Activated CD4-positive, alpha-beta T cell treated with anti-CD3 and anti-CD28 coated beads for 4 hours (primary cell): ENCODE measurements at places on chromosomes 3 and 15.

DNA sequence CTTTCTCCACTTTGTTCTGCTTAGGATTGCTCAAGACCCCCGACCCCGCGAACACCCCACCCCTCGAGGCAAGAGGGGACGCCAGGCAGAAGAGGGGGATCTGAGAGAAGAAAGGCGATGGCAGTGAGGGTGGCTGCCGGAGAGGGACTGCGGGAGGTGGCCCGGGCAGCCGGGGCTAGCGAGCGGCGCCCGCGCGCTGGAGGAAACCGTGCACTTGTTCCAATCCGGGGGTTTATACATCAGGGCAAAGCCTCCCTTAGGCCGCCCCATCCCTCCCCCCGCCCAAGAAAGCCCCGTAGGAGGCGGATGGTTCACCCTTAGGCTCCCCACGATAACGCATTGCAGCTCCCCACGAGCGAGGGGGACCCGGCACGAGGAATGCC is 475 bp downstream of the ERC2 start:
- no peak for DNase-seq

DNA sequence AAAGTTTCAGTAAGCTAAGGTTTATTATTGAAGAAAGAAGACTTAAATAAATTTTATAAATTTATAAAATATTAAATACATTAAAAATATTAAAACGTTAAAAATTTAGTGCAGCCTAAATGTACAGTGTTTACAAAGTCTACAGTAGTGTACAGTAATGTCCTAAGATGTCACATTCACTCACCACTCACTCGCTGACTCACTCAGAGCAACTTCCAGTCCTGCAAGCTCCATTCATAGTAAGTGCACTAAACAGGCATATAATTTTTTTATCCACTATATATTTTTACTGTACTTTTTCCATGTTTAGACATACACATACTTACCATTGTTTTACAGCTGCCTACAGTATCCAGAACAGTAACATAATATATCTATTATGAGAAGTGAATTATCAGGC is 51.5 kb downstream of the TJP1 start:
- no peak for DNase-seq

- DNase-seq, result no peak
Observed at GRCh38 chr3:141059816-141060215, 8.7 kb downstream of the SPSB4 start.

GRCh38 chr15:90044916-90045371 is 43.8 kb downstream of the ZNF710 start:
- no peak for DNase-seq

DNA sequence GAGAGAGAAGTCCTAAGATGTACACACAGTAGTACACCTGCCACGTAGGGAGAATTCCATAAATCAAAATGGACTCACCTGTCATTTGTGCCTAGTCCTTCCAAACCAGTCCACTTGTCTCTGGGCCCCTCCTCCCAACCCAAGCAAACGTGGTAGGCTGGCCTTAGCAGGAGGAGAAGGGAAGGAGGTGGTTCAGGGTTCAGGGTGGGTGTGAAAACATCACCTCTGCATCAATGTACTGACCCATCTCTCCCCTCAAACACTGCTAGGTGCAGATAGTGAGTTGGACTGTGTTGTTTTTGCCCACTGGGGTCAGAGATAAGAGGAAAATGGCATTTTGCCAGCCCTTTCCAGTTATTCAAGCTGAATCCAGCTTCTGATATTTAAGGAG is 99.3 kb downstream of the MME start:
- DNase-seq, result no peak

- DNase-seq, result no peak
Observed at GRCh38 chr3:46935168-46935858, 41.2 kb downstream of the CCDC12 start.

- no peak for DNase-seq
Observed at GRCh38 chr3:9934235-9934621, 594 bp downstream of the CRELD1 start.

DNA sequence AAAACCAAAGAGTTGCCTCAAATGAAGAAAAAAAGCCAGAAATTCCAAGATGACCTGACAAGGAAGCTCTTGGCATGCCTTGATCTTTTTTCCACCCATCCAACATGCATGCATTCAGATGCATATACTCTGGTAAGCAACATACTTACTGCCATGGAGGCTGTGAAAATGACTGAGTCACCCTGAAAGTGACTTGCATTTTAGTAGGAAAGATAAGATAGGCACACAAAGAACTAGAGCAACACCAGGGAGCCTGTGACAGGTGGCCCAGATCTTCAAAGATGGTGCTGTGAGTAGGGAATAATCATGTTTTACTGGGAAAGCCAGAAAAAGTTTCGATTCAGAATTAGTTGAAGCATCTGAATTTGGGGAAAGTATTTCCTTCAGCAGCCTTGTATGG is 185.1 kb upstream of the SLCO3A1 start:
- no peak for DNase-seq

DNA sequence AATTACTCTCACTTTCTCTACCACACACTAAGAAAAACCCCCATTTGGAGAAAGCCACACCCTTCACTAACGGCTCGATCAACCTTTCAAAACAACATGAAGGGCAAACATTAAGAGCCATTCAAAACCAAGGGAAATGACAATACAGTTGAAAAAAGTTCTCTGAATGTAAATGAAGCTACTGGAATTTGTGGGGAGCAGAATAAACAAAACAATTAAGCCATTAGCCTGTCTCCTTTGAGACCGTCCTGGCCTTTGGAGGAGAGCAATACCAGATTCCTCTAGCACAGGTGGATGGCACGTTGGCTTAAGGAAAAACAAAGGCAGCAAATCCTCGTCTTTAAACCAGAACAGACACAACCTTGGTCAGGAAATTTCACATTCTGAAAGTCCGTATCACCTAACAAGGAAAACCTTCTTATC is 18.7 kb downstream of the MYO1E start:
- DNase-seq, result no peak

GRCh38 chr15:68574629-68575028 is 4.2 kb upstream of the CORO2B start:
- no peak for DNase-seq

GRCh38 chr15:22810033-22810852 is 23.8 kb downstream of the NIPA1 start:
- no peak for DNase-seq

DNA sequence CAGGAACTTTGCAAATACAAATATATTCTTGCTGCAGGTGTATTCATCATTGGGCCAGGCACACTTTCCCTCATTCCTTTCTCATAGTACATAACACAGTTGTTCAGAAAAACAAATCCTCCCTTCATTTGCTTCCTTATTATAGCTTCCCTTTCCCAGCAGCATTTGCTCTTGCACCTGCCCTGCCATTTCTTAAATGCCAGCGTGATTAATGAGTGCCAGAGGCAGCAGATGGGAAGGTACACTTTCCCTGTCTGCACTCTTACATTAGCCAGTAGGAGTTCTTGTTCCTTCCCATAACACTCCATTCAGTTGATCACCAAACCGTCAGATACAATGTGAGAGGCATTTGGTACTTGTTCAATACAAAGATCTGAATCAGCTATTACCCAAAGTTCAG is 128.5 kb upstream of the GAP43 start:
- DNase-seq, result no peak

DNA sequence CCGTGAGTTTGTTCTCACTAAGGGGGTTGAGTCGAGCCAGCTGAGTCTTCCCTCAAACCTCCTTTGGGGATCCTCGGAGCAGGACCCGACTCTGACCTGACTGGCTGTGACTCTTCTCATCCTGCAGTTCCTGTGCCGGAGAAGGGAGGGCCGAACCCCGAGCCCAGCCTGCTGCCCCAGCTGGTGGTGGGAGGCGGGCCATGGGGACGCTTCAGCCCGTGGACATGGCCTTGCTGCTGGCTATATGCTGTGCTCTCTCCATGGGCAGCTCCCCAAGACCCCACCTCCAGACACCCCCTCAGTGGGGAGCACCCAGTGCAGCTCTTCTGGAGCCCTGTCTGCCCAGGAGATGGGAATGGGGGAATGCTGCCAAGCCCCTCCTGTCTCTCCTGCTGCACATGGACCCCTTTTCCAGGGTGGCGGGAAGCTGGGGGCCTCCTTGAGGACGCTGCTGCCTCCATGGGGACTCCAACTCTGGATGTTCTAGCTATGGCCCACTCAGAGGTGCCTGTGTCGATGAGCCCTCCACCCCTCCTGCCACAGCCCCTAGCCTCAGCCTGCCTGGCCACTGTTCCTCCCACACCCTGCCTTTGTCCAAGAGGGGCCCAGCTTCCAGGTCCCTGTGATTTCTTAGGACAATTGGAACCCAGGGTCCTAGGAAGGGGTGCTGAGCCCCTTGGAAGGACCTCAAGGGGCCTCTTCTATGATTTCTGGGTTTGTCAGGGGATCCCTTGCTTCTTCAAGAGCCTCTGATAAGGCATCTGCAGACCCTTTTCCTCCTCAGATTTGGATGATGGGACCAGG is 12.8 kb downstream of the C15orf39 start:
- DNase-seq, result no peak

GRCh38 chr3:194284351-194284750 is 66.8 kb downstream of the CPN2 start:
- DNase-seq, result no peak
